ENCODE measurements at places on chromosomes 11 and 22.

GRCh38 chr11:71342951-71343827 lies 90.8 kb upstream of the SHANK2 start:
- no peak overlapping the region for H3K4me3 ChIP-seq
- H3K36me3 ChIP-seq: no peaks in the 10 kb centered on the region
- peak; percentile 43 for DNase-seq
- peaks cover 6% of the 10 kb centered on the region for H3K4me1 ChIP-seq

DNA sequence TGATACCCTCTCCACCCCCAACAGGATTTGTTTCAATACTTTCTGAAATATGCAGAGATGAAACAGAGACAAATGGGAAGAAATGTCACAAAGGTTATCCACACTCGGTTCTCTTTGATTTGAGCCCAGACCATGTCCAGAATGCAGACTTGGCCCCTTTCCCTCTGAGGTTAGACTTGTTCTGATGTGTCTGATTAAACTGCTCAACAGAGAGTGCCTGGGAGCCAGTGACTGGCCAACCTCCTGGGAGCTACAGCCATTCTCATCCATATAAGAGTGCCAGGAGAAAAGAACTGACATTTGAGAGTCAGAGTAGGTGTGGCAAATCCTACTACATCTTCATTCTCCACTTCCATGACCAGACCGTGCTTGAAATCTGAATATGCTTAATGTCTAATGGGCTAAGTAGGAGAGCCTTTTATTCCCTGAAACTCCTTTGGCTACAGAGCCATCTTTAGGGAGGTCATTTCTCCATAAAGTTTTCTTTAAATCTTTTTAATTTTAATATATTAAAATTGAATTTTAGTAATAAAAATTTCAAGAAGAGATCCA lies 201.4 kb downstream of the BLID start:
- no peak overlapping the region for H3K4me3 ChIP-seq
- no peaks in the 10 kb centered on the region for H3K36me3 ChIP-seq
- H3K27ac ChIP-seq: no peak overlapping the region
- no peak for DNase-seq

- H3K4me3 ChIP-seq: peak overlapping the region; percentile 100
- peaks cover 3% of the 10 kb centered on the region for H3K27me3 ChIP-seq
- H3K4me1 ChIP-seq: peaks cover 41% of the 10 kb centered on the region
- H3K27ac ChIP-seq: peak overlapping the region; percentile 100
Measured at GRCh38 chr11:58577555-58578135, 1.2 kb upstream of the ZFP91 start.

DNA sequence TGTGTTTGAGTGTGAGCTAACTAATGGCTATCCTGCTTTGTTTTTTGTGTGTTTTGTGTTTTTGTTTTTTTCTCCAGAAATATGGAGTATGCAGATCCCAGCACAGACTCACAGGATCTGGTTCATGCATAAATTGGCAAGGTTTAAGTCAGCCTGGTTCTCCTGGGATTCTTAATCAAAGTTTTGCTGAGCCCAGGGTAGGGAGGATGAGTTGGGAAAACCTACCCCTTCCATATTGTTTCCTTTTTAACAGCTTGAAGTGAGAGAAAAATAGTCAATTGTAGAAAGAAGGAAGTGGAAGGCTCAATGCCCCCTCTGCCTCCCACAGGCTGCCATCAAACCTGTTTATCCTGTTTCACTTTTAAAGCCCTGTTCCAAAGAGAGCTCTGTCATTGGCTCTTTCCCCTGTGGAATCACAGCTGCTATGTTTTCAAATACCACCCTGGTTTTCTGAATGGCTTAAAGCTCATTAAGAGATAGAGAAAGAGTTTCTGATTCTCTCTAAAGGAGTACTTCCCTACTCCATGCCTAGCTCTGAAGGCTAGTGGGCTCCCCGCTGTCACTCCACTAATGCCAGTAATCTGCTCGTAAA lies 23.4 kb upstream of the CADM1 start:
- no peak overlapping the region for H3K27ac ChIP-seq
- H3K4me1 ChIP-seq: peaks cover 4% of the 10 kb centered on the region
- H3K36me3 ChIP-seq: no peaks in the 10 kb centered on the region
- H3K27me3 ChIP-seq: no peaks in the 10 kb centered on the region
- H3K4me3 ChIP-seq: no peak overlapping the region

GRCh38 chr11:70820712-70821111 lies 422.4 kb downstream of the CTTN start:
- no peak overlapping the region for H3K4me3 ChIP-seq
- H3K36me3 ChIP-seq: no peaks in the 10 kb centered on the region
- peaks cover 20% of the 10 kb centered on the region for H3K27me3 ChIP-seq
- no peak overlapping the region for H3K27ac ChIP-seq
- DNase-seq: no peak

DNA sequence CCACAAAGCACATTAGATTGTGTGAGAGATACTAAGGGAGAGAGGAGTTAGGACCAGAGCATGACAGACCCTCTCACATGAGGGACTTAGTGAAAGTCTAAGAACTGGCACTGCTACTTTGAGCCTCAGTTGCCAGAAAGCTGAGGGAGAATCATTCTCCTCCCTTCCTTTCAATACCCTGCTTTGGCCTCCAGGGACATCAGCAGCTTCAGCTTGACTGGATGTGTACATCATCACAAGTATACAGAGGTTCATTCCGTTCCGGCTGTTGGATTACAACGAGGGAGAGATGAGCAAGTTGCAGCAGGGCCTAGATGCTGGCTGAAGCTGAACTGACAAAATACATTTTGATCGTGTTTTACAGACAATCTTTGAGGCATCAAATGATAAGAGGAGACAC lies 15.7 kb upstream of the ANO5 start:
- no peak overlapping the region for H3K4me3 ChIP-seq
- DNase-seq: no peak
- no peaks in the 10 kb centered on the region for H3K36me3 ChIP-seq
- no peak overlapping the region for H3K27ac ChIP-seq
- no peaks in the 10 kb centered on the region for H3K4me1 ChIP-seq
